ENCODE measurements at places on chromosomes 16 and 17. TPM values are rescaled to one million over a fixed set of nuclear protein-coding genes. Genes with fewer than 3 reads are reported as not detected.
A peak's percentile ranks its signal among the peaks of the same experiment; 100 is the strongest.

CYGB gene
- 18.9 TPM for polyA plus RNA-seq

OSGIN1 gene
- polyA plus RNA-seq, result 20.5 TPM

GRCh38 chr17:67137026-67137370 lies 92.6 kb downstream of the CACNG1 start:
- DNase-seq, result no peak

TEX14 gene
- polyA plus RNA-seq, result 0.04 TPM

GRCh38 chr17:62051053-62051452 lies 14.0 kb downstream of the MED13 start:
- DNase-seq, result peak; percentile 33

Data from HepG2 (cell line).